A673 (cell line): ENCODE measurements at places on chromosomes 6 and 20. TPM values are rescaled to one million over a fixed set of nuclear protein-coding genes. Genes with fewer than 3 reads are reported as not detected.

The MYB gene
- 8.3 and 9.0 TPM in 2 replicates for total RNA-seq

The HTR1E gene
- total RNA-seq = not detected in 2 replicates

The OR5V1 gene
- not detected in 2 replicates for total RNA-seq

The SMIM8 gene
- total RNA-seq = 13.6 and 18.8 TPM in 2 replicates

The LY6G6D gene
- total RNA-seq = not detected in 2 replicates

The PKHD1 gene
- total RNA-seq = 0.31 and 0.43 TPM in 2 replicates

The SLC17A2 gene
- not detected in 2 replicates for total RNA-seq

The AKIRIN2 gene
- 66.7 and 68.9 TPM in 2 replicates for total RNA-seq

The KHDC1 gene
- total RNA-seq = 11.1 TPM in 2 replicates

The CRISP3 gene
- not detected in 2 replicates for total RNA-seq

The CDSN gene
- total RNA-seq = not detected in 2 replicates

The ZMYND8 gene
- total RNA-seq = 31.3 and 35.2 TPM in 2 replicates

The NR2E1 gene
- not detected in 2 replicates for total RNA-seq

The BMP5 gene
- total RNA-seq = 0.49 and 0.98 TPM in 2 replicates

The F13A1 gene
- not detected in 2 replicates for total RNA-seq

GRCh38 chr20:62236766-62237513 lies 1.4 kb upstream of the OSBPL2 start:
- DNase-seq = peak; percentile 29

DNA sequence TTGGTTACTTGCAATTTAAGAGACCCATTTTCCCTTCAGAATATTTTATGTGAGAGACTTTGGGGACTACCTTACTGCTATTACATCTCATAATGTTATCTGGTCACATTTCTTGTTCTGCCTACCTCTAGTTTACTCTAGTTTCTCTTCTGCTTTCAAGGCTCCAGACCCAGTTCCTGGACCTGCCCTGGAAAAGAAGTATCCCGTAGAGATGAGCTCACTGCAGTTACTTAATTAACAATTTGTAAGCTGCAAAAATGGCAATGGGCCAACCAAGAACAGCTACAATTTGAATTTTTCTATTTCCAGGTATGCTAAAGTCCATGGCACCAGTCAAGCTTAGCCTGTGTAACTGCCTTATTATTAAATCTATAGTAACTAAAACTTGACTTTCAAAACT lies 25.0 kb downstream of the TAB2 start:
- peak; percentile 22 for DNase-seq

GRCh38 chr6:49772285-49772684 lies 14.8 kb downstream of the PGK2 start:
- no peak for DNase-seq

DNA sequence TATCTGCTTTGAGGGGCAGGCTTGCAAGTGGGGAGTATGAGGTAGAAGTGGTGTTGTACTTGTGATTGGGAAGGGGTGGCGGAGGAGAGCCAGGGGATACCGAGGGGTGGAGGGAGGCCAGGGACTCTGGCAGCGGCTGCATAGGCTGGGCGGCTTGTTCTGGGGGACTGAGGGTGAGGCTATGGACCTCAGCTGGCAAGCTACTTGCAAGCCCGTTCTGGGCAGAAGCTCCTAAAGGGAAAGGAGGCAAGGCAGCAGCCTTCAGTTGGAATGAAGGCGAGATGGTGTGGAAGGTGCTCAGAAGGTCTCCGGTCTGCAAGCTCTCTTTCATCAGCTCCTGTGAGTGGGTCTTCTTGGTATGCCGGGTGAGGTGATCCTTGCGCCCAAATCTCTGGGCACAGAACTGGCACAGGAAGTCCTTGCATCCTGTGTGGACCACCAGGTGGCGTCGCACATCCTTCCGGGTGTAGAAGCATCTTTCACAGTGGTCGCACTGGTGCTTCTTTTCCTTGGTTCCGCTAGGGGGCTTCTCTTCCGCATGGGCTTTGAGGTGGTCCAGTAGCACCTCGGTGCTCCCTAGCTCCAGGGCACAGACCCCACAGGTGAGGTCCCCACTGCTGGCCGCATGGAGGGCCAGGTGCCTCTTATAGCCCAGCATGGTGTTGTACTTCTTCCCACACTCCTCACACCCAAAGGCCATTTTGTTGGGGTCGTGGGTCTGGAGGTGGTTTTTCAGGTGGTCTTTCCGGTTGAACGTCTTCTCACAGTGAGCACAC lies 66.0 kb downstream of the PLAGL1 start:
- peak; percentile 86 for DNase-seq

DNA sequence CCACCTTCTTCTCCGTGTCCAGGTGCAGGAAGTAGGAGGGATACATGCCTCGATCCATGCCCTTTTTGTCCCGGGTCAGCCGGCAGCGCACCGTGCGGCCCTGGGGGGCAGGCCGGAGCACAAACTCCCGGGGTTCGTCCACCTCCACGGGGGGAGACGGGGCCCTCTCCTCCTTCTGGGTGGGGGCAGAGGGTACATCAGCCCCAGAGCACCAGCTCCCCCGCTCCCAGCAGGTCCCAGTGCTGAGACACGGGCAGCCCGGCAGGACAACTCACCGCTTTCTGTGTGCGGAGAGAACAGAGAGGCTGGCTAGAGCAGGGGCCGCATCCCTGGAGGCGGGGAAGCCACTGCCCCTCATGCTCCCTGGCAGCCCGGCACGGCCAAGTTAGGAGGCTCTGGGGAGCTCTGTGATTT lies 6.7 kb downstream of the TULP1 start:
- DNase-seq = no peak

- peak; percentile 73 for DNase-seq
These were observed 10.8 kb upstream of the RNF24 start for GRCh38 chr20:4026093-4026601.

- no peak for DNase-seq
These were observed 64.9 kb upstream of the UTRN start for GRCh38 chr6:144220031-144220790.

DNA sequence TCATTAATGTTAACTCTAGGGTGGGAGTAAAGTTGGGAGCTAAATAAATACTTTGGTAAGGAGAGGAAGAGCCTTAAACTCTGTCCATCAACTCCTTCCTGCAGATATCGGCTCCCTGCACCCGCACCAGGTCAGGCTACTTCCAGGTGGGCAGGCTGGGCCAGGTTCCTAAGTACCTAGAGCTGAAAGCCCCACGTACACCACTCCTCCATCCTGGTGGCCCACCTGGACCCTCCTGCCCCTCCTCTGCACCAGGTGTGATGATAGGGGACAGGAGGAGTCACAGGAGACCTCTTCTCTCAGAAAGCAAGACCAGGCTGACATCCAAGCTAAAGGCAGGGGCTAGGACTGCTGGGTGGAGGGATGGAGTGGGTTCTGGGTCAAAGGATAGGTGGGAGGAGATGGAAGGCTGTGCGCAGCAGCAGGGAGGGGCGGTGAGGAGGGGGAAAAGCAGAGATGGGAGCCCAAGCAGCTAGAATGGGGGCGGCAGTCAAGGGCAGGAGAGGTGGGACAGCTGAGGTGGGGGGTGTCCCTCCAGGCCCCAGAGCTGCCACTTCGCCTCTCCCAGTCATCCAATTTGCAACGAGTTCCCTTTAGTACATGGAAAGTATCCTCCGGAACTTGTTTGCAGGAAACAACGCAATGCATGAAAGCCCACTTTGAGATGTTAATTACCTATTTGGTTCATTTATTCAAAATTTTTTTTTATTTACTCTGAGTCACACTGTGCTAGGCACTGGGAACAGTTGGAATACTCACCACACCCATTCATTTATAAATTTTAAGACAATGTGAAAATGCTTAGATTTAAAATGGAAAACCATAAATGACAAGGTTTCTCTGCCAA lies 15.2 kb upstream of the TOX2 start:
- no peak for DNase-seq

DNA sequence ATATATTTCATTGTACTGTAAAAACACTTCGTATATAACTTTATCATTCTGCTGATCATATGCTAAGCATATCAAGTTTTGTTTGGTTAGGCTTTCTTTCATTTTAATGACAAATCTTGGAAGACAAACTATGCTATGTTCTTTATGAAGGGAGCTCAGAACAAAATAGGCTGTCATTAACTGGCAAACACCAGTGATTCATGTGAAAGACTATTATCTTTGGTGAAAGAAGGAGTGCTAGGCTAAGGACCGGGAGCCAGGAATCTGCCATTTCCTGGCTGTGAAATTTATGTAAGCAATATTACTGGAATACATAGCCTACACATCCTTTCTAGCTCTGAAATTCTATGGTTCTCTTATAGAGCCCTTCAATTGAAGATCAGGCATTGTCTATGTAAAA lies 136.2 kb upstream of the CCN2 start:
- peak; percentile 9 for DNase-seq

GRCh38 chr6:137492289-137493217 lies 1.6 kb downstream of the OLIG3 start:
- DNase-seq = no peak

- peak; percentile 18 for DNase-seq
These were observed 21.0 kb upstream of the STX16 start for GRCh38 chr20:58630063-58630462.

DNA sequence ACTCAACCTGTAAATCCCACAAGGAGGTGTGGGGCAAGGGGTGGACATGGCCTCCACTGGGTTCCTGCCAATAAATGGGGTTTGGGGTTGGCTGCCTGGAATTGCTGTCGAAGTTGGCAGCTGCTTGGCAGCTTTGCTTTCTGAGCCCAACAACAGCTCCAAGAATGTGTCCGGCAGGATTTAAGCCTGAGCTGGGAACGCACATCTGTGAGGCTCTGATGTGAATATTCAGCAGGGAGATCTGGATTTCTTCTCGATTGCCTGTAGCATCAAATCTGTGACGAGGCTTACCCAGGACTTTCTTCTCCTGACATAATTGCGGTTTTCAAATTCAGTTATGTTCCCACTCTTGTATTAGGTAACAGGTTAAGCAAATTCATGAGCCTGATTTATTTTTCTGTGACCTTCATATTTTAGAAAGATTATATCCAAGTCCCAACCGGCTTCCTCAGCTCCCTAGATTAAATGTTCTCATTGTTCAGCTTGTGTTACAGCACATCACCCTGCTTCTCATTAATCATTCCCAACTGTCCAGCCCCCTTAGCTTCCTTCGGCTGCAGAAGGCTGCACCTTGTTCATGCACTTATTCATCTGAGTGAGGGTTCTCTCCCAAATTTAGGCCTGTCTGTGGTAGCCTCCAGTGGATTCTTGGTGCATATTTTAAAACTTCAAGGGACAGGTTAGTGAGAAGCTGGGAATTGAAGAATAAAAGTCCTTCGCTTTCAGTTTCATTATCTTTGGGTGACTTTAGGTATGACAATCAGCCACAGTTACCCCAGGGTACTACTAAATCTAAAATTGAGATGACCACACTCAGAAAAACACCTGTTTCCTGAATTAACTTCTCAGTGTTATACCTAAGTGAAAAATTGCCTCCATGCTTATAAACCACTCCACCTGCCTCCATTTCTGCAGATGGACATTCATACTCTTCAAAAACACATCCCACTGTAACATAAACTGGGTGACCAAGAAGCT lies 310.0 kb downstream of the ESR1 start:
- no peak for DNase-seq

DNA sequence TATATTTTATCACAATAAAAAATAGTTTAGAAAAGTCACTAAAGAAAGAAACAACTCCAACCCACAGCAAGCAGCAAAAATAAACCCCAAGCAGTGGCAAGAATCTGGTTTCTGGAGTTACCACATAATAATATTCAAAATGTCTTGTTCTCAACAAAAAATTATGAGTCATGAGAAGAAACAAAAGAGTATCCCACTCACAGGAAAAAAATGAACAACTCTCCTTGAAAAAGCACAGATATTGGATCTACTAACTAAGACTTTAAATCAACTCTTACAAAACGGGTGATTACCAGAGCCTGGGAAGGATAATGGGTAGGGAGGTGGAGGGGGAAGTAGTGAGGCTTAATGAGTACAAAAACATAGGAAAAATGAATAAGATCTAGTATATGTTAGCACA lies 425.6 kb downstream of the PLCB1 start:
- no peak for DNase-seq

- DNase-seq = no peak
These were observed 338 bp downstream of the SRXN1 start for GRCh38 chr20:652615-653109.

DNA sequence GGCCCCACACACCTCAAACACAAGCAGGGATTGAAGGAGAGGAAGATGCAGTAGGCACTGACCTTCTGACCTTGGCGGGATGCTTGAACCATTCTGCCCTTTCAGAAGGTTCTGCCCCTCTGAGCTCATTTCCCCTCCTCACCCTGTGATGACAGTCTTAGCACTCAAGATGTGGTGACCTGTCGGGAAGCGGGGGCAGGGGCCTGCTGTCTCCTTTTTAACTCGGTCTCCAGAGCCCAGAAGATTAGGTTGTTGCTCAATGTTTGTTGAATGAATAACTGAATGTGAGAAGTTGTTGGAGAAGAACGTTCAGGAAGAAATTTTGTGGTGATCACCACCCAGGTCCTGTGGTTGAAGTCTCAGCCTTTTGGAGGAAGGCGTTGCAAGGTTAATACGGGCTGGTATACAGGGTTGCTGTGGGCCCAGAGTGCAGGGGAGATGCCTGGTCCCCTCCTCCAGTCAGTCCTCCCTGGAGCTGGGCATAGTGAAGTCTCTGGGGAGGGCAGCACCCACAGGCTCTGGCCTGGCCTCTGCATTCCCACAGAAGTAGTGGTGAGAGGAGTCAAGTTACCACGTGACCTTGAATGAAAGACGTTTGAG lies 49.7 kb upstream of the FUCA2 start:
- no peak for DNase-seq

- DNase-seq = no peak
These were observed 22.2 kb downstream of the CARMIL1 start for GRCh38 chr6:25301362-25301761.

GRCh38 chr6:152356662-152357061 lies 280.5 kb downstream of the SYNE1 start:
- peak; percentile 52 for DNase-seq

- DNase-seq = no peak
These were observed 15.7 kb downstream of the NFYA start for GRCh38 chr6:41088451-41088850.

GRCh38 chr6:164095056-164095455 lies 680.5 kb downstream of the QKI start:
- DNase-seq = no peak

GRCh38 chr20:61168605-61169004 lies 83.5 kb upstream of the CDH4 start:
- DNase-seq = no peak

- DNase-seq = no peak
These were observed 5.2 kb downstream of the CDC25B start for GRCh38 chr20:3801299-3801698.

GRCh38 chr6:85323435-85324040 lies 126.3 kb upstream of the NT5E start:
- peak; percentile 87 for DNase-seq

GRCh38 chr6:2749969-2750600 lies 637 bp downstream of the MYLK4 start:
- DNase-seq = peak; percentile 78

GRCh38 chr6:34025861-34026260 lies 120.0 kb downstream of the GRM4 start:
- no peak for DNase-seq

GRCh38 chr6:137024237-137024990 lies 20.4 kb downstream of the IL20RA start:
- no peak for DNase-seq

DNA sequence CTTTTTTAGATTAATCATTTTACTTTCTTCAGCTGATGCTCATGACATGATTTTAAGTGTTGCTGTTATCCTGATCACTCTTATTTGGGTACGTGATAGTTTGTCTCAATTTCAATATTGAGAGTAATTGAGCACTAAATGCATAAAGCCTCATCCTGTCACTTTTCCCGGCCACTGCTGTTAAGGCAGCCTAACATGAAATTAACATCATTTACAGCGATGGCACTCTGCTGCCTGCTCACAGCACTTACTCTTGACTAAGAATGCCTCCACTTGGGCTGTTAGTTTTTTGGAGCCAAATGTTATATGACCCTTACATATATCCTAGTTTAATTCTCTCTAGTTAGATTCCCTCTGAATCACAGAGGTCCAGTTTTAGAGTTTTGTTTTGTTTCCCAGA lies 107.3 kb downstream of the SLX4IP start:
- no peak for DNase-seq
